ENCODE measurements at places on chromosomes 1 and 21. TPM values are rescaled to one million over a fixed set of nuclear protein-coding genes. Genes with fewer than 3 reads are reported as not detected.

GCSAML gene
- total RNA-seq, result not detected

TNFRSF14 gene
- 0.25 TPM for total RNA-seq

PCAT6 gene
- total RNA-seq, result 3.0 TPM

AHCTF1 gene
- total RNA-seq, result 28.2 TPM

CFAP410 gene
- 9.8 TPM for total RNA-seq

CFAP107 gene
- total RNA-seq, result not detected

SYF2 gene
- 50.1 TPM for total RNA-seq

KCNA10 gene
- not detected for total RNA-seq

GBP1 gene
- 0.09 TPM for total RNA-seq

BATF3 gene
- total RNA-seq, result 18.4 TPM

C1orf167 gene
- not detected for total RNA-seq

CRYAA gene
- total RNA-seq, result not detected

HMGB4 gene
- not detected for total RNA-seq

SLC1A7 gene
- total RNA-seq, result not detected

LCE3D gene
- total RNA-seq, result 1.3 TPM

SYT11 gene
- total RNA-seq, result 1.3 TPM

DPYD gene
- 3.0 TPM for total RNA-seq

TRIM67 gene
- total RNA-seq, result 0.10 TPM

FCER1A gene
- total RNA-seq, result not detected

MAB21L3 gene
- total RNA-seq, result not detected

PGBD2 gene
- 3.7 TPM for total RNA-seq

NRAS gene
- 36.0 TPM for total RNA-seq

FMO3 gene
- not detected for total RNA-seq

RGSL1 gene
- total RNA-seq, result not detected

LORICRIN gene
- total RNA-seq, result not detected

Data from A549 treated with RU486 at 1 μM for 4 hours (cell line).